SK-N-SH (cell line): ENCODE measurements at places on chromosomes 16 and 17.
A peak's percentile ranks its signal among the peaks of the same experiment; 100 is the strongest.

DNA sequence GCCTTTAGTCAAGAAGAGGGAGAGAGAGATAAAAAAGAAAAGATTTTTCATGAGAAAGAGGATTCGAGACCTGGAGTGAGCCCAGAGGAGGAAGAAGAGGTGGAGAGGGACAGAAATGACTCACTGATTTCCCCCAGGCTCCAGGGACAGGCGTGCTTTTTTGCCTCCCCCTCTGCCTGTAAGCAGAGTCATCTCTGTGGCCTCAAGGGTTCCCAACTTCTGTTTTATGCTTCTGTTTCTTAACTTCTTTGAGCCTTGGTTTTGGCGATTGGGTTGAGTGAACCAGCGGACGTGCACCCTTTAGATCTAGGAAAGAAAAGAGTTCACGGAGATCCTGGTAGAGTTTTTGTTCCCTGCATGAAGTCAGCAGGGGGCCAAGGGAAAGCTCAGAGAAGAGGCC is 147.9 kb upstream of the NOL11 start:
- DNase-seq = no peak

- peak; percentile 88 for DNase-seq
Measured at GRCh38 chr17:77286641-77287431, 146.1 kb downstream of the SEC14L1 start.

DNA sequence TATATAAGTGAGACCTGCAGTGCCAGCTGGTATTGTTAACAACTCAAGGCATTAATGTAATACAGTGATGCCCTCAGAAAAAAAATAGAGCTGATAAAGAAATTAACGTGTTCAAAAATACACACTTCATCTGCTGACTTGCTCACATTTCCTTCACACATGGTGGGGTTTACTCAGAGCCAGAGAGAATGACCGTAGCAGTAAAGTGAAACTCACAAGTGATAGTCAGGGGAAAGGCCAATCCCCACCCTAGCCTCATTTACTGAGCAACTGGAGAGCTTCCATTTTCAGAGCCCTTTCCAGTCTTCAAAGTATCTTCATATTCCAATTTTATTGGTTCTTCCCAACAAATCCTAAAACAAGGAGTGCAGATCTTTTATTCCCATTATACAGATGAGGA is 74.0 kb upstream of the HLF start:
- no peak for DNase-seq

- DNase-seq = no peak
Measured at GRCh38 chr17:4920351-4921048, 11.6 kb upstream of the GP1BA start.

GRCh38 chr16:11202260-11203091 is 53.5 kb downstream of the SOCS1 start:
- DNase-seq = no peak

DNA sequence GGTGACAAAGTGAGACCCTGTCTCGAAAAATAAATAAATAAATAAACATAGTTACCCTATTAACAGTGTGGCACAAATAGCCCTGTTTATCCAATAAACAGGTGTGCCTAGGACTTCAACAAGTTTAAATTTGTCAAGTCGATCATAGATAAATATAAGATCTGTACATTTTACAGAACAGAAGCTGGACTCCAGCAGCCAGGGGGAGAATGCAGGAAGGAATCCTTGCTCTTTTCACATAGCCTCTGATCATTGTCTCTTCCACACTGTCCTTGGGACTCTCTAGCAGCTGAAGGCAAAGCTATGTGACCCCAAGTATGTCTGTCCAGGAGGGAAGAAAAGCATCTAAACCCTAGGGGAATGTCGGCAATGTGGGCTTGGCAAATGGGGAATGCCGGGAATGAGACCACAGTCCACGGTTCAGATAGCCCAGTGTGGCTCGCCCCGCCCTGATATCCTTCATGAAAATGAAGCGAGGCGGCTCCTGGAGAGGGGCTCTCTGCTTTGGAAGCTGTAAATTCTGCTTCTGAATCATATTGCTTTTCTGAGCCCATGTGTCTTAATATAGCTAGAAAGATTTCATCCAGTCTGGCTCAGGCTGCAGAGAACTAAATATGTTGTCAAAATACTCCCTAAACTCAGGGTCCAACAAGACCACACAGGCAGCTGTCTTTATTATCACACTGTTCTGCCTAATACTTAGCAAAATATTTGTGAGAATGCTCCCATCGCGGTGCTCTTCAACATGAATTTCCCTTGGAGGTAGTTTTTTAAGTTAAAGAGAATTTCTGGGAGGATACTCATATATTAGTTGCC is 24.9 kb upstream of the GRB2 start:
- DNase-seq = no peak

GRCh38 chr16:1678500-1679098 is 520 bp downstream of the JPT2 start:
- no peak for DNase-seq

- no peak for DNase-seq
Measured at GRCh38 chr17:77332981-77333685, 192.4 kb downstream of the SEC14L1 start.

DNA sequence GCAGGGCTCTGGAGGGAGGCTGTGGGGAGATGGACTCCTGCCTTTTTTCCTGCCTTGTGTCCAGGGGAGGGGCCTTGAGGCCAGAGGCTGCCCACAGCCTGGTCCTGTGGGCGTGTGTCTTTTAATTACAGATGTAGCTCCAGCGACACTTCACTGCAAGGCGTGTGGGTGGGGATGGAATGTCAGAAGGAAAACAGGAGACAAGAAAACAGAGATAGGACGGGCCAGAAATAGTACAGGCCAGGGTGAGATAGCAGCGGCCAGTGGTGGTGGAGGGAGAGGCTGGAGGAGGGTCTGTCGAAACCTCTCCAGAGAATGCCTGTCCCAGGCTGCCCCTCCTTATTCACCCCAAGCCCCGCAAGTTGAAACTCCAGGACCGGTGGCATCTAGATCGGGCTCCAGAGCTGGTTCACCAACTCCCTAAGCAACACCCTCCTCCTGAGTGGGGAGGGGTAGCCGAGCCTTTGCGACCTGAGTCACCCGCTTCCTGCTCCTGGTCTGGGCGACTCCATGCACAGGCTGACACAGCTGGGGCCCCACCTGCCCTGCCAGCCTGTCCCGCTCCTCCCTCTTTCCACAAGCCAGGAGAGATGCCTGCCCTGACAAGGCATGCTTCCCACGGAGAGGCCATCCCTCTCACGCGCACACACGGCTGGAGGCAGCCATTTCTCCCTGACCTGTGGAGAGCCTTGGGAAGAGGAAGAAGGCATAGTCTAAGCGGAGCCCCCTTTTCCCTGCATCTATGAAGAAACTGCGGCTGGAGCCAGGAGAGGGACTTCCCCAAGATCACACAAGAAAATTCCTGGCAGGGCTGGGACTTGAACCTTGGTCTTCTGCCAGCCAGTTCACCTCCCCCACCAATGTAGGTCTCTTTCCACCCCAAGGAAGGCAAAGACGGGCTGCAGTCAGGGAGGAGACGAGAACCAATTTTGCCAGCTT is 6.6 kb upstream of the JUP start:
- DNase-seq = peak; percentile 19

DNA sequence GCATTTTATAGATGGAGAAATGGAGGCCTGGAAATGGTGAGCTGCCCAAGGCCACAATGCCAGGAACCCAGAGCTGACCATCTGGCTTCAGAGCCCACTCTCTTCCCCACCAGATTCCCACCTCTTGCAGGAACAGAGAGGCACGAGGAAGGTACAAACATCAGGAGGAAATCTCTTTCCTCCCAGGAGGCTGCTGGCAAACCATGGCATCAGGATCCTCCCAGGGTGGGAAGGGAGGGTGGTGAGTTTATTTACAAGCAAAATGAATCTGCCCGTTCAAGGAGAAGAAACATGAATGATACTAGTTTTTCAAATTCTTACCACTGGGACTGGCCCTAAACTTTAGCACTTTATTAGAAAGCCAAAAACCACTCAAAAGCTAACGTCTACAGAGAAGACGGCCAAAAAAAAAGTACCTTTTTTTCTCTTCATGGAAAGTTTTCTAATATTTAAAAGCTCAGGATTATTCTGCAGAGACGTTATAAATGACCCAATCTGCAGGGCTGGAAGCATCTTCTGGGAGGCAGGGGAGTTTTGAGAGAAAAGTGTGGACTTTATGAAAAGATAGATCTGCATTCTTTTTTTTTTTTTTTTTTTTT is 79.1 kb downstream of the NXN start:
- DNase-seq = no peak

GRCh38 chr17:38330941-38331411 is 12.8 kb downstream of the GPR179 start:
- DNase-seq = no peak

GRCh38 chr16:65510241-65510640 is 388.4 kb upstream of the CDH11 start:
- DNase-seq = no peak

- no peak for DNase-seq
Measured at GRCh38 chr17:16882243-16882925, 89.5 kb downstream of the TNFRSF13B start.

GRCh38 chr16:23128056-23128455 is 21.2 kb downstream of the USP31 start:
- no peak for DNase-seq
